ENCODE measurements at places on chromosomes 5 and 9.

DNA sequence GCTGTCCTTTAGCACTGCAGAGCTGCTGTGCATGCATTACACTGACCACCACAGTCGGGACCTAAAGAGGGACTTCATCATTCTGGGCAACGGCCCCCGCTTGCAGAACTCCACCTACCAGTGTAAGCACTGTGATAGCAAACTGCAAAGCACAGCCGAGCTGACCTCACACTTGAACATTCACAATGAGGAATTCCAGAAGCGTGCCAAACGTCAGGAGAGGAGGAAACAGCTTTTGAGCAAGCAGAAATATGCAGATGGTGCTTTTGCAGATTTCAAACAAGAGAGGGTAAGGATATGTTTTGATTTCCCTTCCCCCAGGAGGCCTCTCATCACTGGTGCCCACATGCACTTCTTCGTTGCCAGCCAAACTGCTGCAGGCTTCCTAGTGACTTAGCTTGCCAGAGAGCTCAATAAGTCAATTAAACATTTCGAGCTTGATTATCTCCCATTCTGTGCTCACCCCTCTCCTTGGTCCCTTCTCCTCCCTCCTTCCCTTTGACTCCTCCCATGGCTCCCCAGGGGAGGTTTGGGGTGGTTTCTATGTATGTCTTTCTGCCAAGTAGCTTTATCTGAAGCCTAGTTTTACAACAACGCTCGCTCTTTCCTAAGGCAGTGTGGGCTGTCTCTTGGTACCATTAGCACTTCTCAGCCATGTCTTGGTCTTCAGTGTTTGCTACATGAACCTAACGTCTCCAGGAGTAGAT, 66.7 kb downstream of the ZNF462 start:
- DNase-seq: no peak

DNA sequence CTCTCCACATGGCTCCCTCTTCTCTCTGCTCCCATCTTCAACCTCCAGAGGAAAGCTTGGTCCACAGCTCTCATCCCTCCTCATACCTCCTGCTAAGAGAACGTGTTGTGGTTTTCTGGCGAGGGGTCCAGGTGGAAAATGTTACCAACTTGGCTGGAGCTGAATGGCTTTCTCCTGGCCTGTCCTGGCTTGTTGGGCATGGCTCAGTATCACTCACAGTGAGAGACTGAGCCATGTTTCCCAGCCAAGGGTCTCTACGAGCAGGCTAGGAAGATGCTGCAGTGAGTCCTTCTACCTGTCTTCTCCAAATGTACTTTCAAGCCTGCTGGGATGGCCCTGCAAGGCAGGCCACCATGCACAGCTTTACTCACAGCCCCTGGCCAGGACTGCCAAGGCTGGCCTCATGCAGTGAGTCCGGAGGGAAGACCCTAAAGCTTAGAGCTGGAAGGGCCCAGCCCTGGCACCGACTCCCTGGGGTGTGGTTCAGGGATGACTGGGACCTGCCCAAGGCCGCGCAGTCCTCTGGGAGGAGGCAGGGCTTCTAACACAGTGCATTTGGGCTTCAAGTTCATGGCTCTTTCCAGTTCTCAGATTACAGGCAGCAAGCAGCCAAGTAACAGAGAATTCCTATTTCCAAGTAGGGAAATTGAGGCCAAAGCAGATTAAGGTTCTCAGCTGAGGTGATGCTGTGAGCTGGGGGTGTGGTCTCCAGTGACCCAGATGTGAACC, 59.5 kb downstream of the COL27A1 start:
- no peak for DNase-seq

DNA sequence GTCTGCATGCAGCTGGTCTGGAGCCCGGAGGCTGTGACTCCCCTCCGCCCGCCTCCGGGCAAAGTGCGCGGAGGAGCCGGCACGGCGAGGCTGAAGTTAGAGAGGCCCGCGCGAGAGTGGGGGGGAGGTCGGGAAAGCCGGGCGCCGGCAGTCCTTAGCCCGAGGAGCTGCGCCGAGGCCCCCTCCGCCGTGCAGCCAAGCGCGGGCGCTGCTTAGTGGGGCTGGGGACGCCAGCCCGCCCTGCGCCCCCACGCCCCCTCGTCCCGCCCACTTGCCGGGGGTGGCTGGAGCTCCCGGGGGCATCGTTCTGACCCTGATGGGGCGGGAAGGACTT, 403 bp downstream of the NINJ1 start:
- peak; percentile 60 for DNase-seq

DNA sequence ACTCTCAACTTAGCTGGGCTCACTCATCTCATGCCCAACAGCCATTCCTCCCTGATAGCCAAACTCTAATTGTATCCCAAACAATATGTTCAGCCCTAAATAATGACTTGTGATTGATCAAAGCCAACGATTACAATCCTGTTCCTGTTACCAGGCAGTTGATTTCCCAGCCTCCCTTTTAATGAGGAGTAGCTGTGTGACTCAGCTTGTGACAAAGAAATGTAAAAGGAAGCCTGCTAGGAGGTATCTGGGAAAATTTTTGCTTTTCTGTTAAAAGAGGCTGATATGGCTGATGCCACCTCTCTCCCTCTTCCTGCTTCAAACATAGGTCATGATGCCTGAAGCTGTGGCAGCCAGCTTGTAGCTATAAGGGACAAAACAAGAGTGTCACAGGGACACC, 19.6 kb upstream of the ENC1 start:
- DNase-seq: no peak

DNA sequence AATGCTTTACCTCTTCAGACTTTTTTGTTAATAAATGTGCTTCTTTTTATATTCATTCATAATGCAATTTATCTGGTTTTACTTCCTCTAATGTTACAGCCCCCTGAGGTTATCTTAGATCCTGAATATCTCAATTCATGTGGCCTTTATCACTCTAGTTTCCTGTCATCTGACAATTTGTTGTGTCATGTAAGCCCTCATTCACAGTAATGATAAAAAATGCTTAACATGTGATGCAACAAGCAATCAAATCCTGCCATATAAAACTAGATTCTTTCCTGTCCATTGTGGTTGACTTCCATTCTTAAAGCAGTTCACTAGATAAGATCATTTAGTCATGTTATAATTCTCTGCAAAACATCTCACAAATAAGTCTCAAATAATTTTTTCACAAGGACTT, 991.2 kb upstream of the ACO1 start:
- no peak for DNase-seq

DNA sequence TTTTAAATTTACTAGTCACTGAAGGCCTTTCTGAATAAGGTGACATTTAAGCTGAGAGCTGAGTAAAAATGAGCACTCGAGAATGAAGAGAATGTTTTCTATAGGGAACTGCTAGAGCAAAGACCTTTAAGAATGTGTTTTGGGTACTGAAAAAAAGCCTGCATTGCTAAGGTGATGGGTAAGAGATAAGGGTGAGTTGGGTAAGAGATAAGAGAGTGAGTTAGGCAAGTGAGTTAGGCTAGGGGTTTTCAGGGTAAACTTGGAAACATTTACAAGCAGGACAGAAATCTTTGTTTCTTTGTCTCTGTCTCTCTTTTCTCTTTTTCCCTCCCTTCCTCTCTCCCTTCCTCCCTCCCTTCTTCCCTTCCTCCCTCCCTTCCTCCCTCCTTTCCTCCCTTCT, 5.6 kb downstream of the RAD23B start:
- no peak for DNase-seq

DNA sequence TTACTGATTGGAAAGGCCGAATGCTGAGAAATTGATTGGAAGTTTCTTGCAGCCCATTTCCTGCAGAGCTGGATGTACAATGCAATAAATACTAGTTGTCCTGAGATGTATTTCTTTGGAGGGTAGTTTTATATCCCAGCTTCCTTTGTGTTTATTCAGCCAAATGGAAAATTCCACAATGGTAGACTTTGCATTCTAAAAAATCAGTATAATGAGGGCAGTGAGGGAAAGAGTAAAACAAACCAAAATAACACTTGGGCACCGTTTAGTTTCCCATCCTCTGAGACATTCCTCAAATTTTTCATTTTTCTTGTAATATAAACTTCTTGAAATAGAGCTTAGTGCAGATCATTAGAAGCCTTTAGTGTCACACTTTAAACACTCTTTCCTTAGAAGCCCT, 379.4 kb downstream of the EBF1 start:
- no peak for DNase-seq

DNA sequence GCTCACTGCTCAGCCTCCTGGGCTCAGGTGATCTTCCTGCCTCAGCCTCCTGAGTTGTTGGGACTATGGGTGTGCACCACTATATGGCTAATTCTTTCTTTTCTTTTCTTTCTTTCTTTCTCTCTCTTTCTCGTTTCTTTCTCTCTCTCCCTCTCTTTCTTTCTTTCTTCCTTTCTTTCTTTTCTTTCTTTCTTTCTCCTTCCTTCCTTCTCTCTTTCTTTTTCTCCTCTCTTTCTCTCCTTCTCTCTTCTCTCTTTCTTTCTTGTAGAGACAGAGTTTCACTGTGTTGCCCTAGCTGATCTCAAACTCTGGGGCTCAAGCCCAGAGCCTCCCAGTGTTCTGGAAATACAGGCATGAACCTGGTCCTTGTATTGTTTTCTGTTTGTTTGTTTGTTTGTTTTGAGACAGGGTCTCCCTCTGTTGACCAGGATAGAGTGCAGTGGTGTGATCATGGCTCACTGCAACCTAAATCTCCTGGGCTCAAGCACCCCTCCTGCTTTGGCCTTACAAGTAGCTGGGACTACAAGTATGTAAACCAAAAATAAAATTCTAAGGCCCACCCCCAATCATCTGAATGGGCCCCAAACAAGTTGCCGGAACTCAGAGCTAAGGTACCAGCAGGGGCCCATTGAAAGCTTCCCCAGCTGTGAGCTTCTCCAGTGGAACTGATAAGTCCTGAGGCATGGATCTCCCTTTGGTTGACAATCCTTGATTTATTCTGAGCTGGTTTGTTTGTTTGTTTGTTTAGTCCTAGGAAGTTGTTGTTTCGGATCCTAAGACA, 11.9 kb upstream of the BTF3 start:
- DNase-seq: no peak

DNA sequence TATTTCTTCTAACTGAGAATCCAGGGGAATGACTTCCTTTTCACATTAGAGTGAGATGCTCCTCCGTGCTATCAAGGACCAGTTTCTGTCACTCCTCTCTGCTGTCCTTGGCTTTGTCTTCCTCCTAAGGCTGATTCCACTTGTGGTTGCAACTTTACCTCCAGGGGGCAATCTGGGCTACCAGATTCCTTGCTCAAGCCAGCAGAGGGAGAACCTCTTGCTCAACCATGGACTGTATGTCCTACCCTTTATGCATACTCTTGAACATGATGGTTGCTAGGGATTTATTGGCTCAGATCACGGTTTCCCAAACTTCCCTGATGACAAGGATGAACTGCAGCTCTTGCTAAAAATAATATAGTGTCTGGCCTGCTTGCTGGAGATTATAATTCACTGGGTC, 24.0 kb downstream of the NNT start:
- no peak for DNase-seq

GRCh38 chr5:115624994-115625393, 842 bp downstream of the TMED7 start:
- no peak for DNase-seq

- DNase-seq: no peak
Observed at GRCh38 chr9:31034311-31034710, 1350.1 kb upstream of the ACO1 start.

DNA sequence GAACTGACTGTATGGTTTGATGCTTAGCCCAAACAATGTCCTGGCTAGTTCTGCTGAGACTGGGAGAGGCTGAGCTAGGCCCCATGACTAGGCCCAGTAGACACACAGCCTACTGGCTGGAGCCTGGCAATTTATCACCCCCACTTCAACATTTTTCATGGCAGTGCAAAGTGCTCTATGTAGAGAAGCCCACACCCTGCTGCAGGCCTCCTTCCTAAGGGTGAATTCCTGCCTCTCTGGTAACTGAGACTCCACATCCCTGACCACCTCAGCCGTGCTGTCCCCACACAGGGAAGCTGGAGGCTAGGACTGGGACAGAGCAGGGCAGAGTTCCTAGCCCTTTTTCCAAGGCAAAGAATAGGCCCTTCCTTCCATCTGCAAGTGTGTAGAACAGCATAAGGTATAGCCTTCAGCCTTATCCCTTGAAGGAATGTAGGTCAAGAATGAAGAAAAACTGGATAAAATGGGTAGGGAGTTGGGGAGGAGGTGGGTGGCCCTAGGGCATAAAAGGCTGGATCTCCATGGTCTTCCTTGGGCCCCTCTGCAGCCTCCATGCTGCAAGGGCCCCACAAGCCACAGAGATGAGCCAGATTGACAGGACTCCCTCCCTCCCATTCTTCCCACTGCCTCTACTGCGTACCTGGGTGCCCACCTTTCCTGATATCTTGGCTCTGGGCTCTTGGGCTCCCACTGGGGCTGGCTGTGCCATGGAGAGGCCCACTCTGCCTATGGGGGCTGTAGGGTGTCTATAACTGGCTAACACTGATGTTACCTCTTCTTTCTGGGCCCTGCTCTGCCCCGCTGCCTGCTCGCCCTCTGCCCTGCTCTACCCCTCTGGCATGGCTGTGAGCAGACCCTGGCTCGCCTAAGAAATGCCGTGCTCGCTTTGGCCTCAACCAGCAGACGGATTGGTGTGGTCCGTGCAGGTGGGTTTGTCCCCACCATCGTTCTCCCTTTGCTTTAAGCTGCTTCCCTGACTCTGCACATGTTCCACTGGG, 29.8 kb downstream of the TCF7 start:
- no peak for DNase-seq

GRCh38 chr9:120924698-120925534, 1.7 kb downstream of the TRAF1 start:
- DNase-seq: no peak

DNA sequence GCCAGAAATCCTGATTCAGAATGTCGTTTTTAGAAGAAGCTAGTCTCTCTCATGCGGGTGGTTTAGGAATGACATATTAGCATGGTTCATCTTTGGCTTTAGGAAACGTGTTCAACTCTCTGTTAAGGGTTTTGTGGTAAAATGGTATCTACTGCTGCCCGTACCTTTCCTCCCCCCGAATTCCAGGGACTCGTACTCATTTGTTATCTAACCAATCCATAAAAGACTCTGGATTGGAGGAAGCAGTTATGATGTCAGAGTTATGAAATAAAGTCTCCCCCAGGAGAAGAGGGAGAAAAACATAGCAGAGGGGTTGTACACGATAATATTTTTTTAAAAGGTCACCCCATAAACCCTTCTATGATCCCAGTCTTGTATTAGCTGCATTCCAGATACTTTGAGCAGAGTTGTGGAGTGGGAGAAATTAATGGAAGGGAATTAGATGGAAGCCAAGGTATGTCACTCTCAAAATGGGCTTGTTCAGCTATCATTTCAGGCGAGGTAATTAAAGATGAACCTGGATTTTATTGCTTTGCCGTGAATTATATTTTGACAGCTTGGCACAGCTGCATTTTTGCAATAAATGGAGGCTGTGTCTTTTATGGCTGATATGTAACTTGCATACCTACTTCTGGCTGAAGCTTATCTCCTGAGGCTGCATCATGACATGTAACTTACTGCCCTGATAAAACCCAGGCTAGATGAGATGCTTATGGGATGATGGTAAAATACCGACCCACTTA, 31.3 kb downstream of the RAI14 start:
- no peak for DNase-seq

- DNase-seq: peak; percentile 72
Observed at GRCh38 chr5:55159763-55160492, at the start of gene GPX8. TSS of gene GPX8 (plus strand) at chr5:55160171. CDS start at chr5:55160193, 22 bp downstream.

GRCh38 chr9:27125030-27125429, 16.0 kb downstream of the TEK start:
- peak; percentile 77 for DNase-seq

- no peak for DNase-seq
Observed at GRCh38 chr5:171945066-171945465, 61.4 kb downstream of the FBXW11 start.

GRCh38 chr9:100590481-100590880, 12.6 kb downstream of the CAVIN4 start:
- DNase-seq: no peak

All from GM04504 (cell line).